Tibial nerve (tissue), 4 donors: ENCODE measurements at places on chromosomes 12 and 14. TPM values are rescaled to one million over a fixed set of nuclear protein-coding genes. Genes with fewer than 3 reads are reported as not detected.

GRCh38 chr12:76852106-76852505 lies 26.7 kb downstream of the CSRP2 start:
- H3K4me1 ChIP-seq = no peaks in the 10 kb centered on the region
- no peak for DNase-seq
- no peaks in the 10 kb centered on the region for H3K27me3 ChIP-seq
- H3K36me3 ChIP-seq = peaks cover 81% of the 10 kb centered on the region
- no peak overlapping the region for H3K27ac ChIP-seq

GRCh38 chr12:80553316-80553715 lies 109.3 kb downstream of the PTPRQ start:
- DNase-seq = no peak
- H3K4me3 ChIP-seq = no peak overlapping the region
- H3K36me3 ChIP-seq = no peaks in the 10 kb centered on the region
- H3K27ac ChIP-seq = no peak overlapping the region
- H3K27me3 ChIP-seq = no peaks in the 10 kb centered on the region

The GPHN gene
- 16.3 TPM for total RNA-seq

DNA sequence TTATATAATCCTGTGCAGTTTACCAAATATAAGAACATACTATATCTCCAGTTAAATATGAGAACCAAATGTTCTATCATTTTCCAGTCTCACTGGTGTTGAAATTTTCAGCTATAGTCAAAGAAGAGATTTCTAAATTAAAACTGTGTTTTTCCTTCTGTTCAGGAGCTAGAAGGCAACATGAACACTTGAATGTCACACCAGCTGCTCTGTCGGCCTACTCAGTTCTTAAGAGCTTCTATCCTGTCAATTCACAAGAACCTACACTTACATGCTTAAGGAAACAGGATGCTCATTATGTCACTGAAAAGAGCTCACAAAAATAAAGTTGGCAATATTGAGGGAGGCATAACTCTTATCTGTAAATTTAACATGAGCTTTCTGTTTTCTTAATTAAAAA lies 43.1 kb downstream of the ATP2B1 start:
- no peak overlapping the region for H3K27ac ChIP-seq
- no peak overlapping the region for H3K4me3 ChIP-seq
- H3K36me3 ChIP-seq = no peaks in the 10 kb centered on the region
- H3K27me3 ChIP-seq = no peaks in the 10 kb centered on the region
- DNase-seq = no peak
- H3K4me1 ChIP-seq = peaks cover 16% of the 10 kb centered on the region

- H3K36me3 ChIP-seq = no peaks in the 10 kb centered on the region
- no peaks in the 10 kb centered on the region for H3K4me1 ChIP-seq
- no peak for DNase-seq
These were observed 79.5 kb downstream of the ARMH4 start for GRCh38 chr14:58072288-58073071.

The KCNA5 gene
- total RNA-seq = 2.2 TPM

The KRT3 gene
- not detected for total RNA-seq

The SIRT4 gene
- total RNA-seq = 5.7 TPM

GRCh38 chr12:57126561-57126960 lies 1.7 kb upstream of the LRP1 start:
- no peaks in the 10 kb centered on the region for H3K27me3 ChIP-seq
- no peak for DNase-seq
- no peak overlapping the region for H3K4me3 ChIP-seq
- H3K27ac ChIP-seq = peak overlapping the region; percentile 99
- no peaks in the 10 kb centered on the region for H3K36me3 ChIP-seq

DNA sequence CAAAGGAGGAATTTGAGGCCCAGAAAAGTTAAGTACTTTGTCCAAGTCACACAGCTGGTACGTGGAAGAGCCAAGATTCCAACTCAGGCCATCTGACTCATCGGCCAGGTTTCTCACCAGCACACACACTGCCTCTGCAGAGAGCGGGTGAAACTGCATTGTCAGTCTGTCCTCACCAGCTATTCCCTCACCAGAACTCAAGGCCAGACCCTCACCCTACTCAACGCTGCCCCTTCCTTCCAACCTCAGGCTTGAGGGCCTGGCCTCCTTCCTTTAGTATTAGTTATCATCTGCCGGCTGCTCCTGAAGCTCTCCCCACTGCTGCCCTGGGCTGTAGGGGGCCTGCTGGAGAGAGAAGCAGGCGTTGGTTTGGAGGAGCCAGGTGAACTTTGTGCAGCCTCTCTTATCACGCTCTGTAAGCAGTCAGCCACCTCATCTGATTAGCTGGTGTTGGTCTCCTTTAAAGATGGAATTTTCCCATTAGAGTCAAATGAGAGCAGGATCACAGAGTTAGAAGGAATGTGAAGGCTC lies 16.6 kb upstream of the PLEK2 start:
- no peak for DNase-seq
- no peaks in the 10 kb centered on the region for H3K4me1 ChIP-seq
- no peaks in the 10 kb centered on the region for H3K36me3 ChIP-seq
- H3K27ac ChIP-seq = no peak overlapping the region

The SPRYD4 gene
- total RNA-seq = 2.4 TPM

DNA sequence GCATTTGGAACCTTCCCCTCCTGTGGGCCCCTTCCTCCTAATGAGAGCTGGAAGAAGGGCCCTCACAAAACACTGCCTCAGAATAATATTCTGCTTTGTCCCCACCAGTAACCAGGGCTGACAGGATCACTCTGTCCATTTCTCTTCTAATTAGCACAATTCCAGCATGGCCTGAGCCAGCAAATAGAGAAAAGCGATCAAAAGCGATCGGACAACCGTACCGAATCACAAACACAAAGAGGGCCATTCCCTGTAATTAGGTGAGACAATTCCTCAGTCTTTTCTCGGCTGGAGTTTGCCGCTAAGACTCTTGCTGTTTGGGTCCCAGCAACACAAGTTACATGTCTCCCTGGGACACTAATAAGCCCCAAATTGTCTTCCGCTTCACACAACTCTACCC lies 35.6 kb upstream of the VSX2 start:
- no peaks in the 10 kb centered on the region for H3K27me3 ChIP-seq
- DNase-seq = no peak
- no peak overlapping the region for H3K27ac ChIP-seq
- no peak overlapping the region for H3K4me3 ChIP-seq

- no peak for DNase-seq
- H3K4me3 ChIP-seq = no peak within 1 kb of the TSS
- no peak within 1 kb of the TSS for H3K27ac ChIP-seq
- no peaks in the 10 kb centered on the region for H3K36me3 ChIP-seq
- H3K27me3 ChIP-seq = peaks cover 9% of the 10 kb centered on the region
These were observed at the start of gene SLC6A13 for GRCh38 chr12:262817-263216. SLC6A13 (minus strand) TSS chr12:262836; CDS start chr12:260052, 2,784 bp downstream.

The KRT75 gene
- total RNA-seq = not detected

DNA sequence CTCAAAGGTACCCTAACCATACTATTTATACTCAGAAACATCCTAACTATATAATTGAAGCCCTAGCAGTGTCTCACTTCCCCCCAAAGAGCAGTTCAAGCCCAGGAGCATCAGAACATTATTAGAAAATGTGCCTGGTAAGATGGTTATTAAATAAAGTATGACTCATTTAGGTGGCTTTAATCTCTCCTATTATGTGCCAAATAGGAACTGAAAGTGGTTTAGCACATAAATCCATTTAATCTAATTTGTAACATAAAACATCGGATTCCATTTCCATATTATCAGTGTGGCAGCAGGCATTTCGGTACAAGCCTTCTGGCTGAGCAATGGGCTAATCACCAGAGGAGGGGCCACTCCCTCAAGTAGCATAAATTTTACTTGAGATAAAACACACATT lies 395.2 kb upstream of the TMTC1 start:
- H3K4me1 ChIP-seq = no peaks in the 10 kb centered on the region
- H3K4me3 ChIP-seq = no peak overlapping the region
- H3K27me3 ChIP-seq = no peaks in the 10 kb centered on the region
- no peak overlapping the region for H3K27ac ChIP-seq
- no peak for DNase-seq

The TAS2R13 gene
- 4.2 TPM for total RNA-seq

The ESR2 gene
- 1.5 TPM for total RNA-seq

GRCh38 chr12:49010092-49010668 lies 8.4 kb downstream of the PRKAG1 start:
- H3K4me3 ChIP-seq = no peak overlapping the region
- H3K4me1 ChIP-seq = no peaks in the 10 kb centered on the region
- no peak for DNase-seq

GRCh38 chr14:45068396-45068795 lies 15.5 kb upstream of the PRPF39 start:
- H3K36me3 ChIP-seq = peaks cover 49% of the 10 kb centered on the region
- no peak overlapping the region for H3K4me3 ChIP-seq
- H3K27ac ChIP-seq = no peak overlapping the region
- no peak for DNase-seq
- H3K4me1 ChIP-seq = no peaks in the 10 kb centered on the region

DNA sequence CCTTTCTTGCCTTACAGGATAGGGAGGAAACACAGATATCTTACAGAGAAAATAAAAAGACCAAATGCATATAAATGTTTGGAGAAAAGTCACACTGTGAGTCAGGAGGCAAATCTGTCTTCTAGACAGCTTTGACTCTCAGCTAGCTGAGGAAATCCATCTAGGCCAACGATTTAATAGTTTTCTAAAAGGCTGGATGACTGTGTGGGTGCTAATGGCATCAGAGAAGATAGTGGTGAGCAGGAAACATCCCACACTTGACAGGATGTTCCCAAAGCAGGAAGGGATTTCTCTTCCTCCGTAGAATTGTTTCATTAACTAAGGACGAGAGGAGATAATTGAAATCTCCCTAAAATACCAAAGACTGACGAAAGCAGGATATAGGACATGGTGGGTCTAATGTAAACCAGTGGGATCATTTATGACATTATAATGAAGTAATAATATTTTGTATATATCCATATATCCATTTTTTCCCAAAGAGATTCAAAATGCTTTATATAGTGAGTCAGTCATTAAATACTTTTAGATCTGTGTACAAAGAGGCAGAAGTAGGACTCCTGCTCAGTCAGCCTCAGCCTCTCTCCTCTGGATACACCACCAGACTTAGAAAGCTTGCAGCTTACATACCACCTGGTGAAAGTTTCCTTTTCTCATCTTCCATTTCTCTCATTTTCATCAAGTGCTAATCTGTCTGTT lies 44.3 kb upstream of the PSMA6 start:
- no peak overlapping the region for H3K4me3 ChIP-seq
- H3K27me3 ChIP-seq = no peaks in the 10 kb centered on the region
- no peaks in the 10 kb centered on the region for H3K36me3 ChIP-seq
- no peak for DNase-seq
- H3K4me1 ChIP-seq = no peaks in the 10 kb centered on the region

- peak; percentile 19 for DNase-seq
- H3K36me3 ChIP-seq = no peaks in the 10 kb centered on the region
- peak within 1 kb of the TSS; percentile 17 for H3K4me3 ChIP-seq
- no peaks in the 10 kb centered on the region for H3K27me3 ChIP-seq
These were observed at the start of gene MGP for GRCh38 chr12:14885718-14886221. MGP (minus strand) TSS chr12:14885854; CDS start chr12:14885791, 63 bp downstream.

The HOXC13 gene
- total RNA-seq = not detected

- peaks cover 5% of the 10 kb centered on the region for H3K4me1 ChIP-seq
- no peak overlapping the region for H3K27ac ChIP-seq
- no peaks in the 10 kb centered on the region for H3K27me3 ChIP-seq
- DNase-seq = no peak
- no peak overlapping the region for H3K4me3 ChIP-seq
- no peaks in the 10 kb centered on the region for H3K36me3 ChIP-seq
These were observed 93.5 kb upstream of the ETV6 start for GRCh38 chr12:11555743-11556625.

GRCh38 chr12:81530352-81530751 lies 228.8 kb downstream of the PPFIA2 start:
- H3K27ac ChIP-seq = no peak overlapping the region
- no peaks in the 10 kb centered on the region for H3K36me3 ChIP-seq
- no peaks in the 10 kb centered on the region for H3K4me1 ChIP-seq
- DNase-seq = no peak

The NID2 gene
- total RNA-seq = 61.4 TPM

DNA sequence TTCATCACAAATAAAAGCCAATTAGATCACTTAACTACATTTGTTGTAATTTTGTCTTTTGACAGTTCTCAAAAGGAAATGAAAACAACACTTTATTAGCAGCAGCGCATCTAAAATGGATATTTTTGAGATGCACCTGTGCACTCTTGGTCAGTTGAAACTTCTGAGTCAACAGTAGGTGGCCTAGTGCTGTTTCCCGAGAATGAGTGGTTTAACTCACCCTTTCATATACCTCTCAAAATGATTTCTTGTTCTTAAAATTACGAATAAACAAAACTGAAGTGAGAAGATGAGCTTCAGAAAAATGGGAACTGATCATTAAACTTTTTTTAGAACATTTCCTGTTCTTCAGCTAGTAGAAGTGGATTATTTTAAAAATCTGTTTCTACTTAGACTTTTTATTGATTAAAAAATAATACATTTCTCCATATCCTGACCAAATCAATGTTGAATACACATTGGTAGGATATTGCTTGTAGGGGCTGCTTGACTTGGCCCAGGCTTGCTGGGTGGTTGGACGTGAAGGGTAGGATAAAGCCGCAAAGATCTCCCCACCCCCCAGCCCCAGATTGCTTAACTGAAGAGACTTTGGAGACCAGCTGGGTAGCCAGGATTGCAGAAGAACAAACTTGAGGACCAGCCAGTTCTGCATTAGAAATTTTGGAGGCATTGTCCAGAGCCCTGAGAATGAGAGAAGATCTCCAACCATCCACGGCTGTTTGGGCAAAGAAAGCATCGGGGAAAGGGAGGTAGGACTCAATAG lies 22.3 kb upstream of the STK38L start:
- no peak for DNase-seq
- H3K4me1 ChIP-seq = peaks cover 10% of the 10 kb centered on the region
- H3K27ac ChIP-seq = no peak overlapping the region
- no peaks in the 10 kb centered on the region for H3K27me3 ChIP-seq

The B4GALNT3 gene
- total RNA-seq = 9.6 TPM

GRCh38 chr14:21075719-21076437 lies 5.8 kb downstream of the ARHGEF40 start:
- H3K4me1 ChIP-seq = peaks cover 22% of the 10 kb centered on the region
- H3K36me3 ChIP-seq = peaks cover 69% of the 10 kb centered on the region
- no peak for DNase-seq

The POTEM gene
- not detected for total RNA-seq

GRCh38 chr14:21455592-21455911 lies 371 bp downstream of the CHD8 start:
- peak overlapping the region; percentile 86 for H3K27ac ChIP-seq
- H3K4me1 ChIP-seq = peaks cover 12% of the 10 kb centered on the region
- H3K27me3 ChIP-seq = no peaks in the 10 kb centered on the region
- no peaks in the 10 kb centered on the region for H3K36me3 ChIP-seq

The IFT81 gene
- 36.1 TPM for total RNA-seq

The KRT79 gene
- not detected for total RNA-seq

- H3K4me3 ChIP-seq = no peak overlapping the region
- no peaks in the 10 kb centered on the region for H3K4me1 ChIP-seq
- no peak overlapping the region for H3K27ac ChIP-seq
- H3K27me3 ChIP-seq = no peaks in the 10 kb centered on the region
- H3K36me3 ChIP-seq = no peaks in the 10 kb centered on the region
- no peak for DNase-seq
These were observed 10.4 kb downstream of the KCNJ8 start for GRCh38 chr12:21764065-21764464.

The TOMM20L gene
- total RNA-seq = not detected

- no peak overlapping the region for H3K4me3 ChIP-seq
- peaks cover 4% of the 10 kb centered on the region for H3K4me1 ChIP-seq
- DNase-seq = no peak
- no peaks in the 10 kb centered on the region for H3K27me3 ChIP-seq
- H3K27ac ChIP-seq = no peak overlapping the region
These were observed 1.4 kb upstream of the PTPRO start for GRCh38 chr12:15320881-15321280.

The TMEM233 gene
- total RNA-seq = not detected

The PRPF40B gene
- total RNA-seq = 22.6 TPM

The RESF1 gene
- total RNA-seq = 48.8 TPM

GRCh38 chr14:62081951-62082350 lies 319.7 kb downstream of the SNAPC1 start:
- no peaks in the 10 kb centered on the region for H3K36me3 ChIP-seq
- H3K4me1 ChIP-seq = no peaks in the 10 kb centered on the region
- H3K27me3 ChIP-seq = no peaks in the 10 kb centered on the region
- no peak overlapping the region for H3K27ac ChIP-seq
